Femur (tissue), 1 donor: ENCODE measurements at places on chromosomes 7 and 10.
A peak's percentile ranks its signal among the peaks of the same experiment; 100 is the strongest.

- DNase-seq, result no peak
These were observed 34.8 kb downstream of the KLF6 start for GRCh38 chr10:3750006-3750816.

- DNase-seq, result no peak
These were observed 1.6 kb downstream of the SMC3 start for GRCh38 chr10:110569122-110569521.

DNA sequence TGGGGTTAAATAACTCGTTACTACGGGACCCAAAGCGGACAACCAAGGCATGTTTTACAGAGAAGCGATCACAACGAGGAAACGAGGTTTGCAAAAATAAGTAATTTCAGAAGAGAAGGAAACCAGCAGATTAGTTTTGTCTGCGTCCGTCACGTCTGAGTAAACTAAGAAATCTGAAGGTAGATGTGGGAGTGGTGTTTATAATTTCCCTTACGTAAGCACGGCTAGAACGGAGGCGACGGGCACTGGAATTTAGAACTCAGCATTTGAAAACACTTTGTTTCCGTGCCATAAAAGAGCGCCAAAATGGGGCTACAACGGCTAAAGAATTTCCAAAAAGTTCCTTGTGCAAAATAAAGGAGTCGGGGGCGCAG, 718 bp upstream of the UMAD1 start:
- DNase-seq, result no peak

- no peak for DNase-seq
These were observed 10.8 kb downstream of the SEMA3A start for GRCh38 chr7:84183741-84184140.

- no peak for DNase-seq
These were observed 51.7 kb upstream of the ATP6V0A4 start for GRCh38 chr7:138849701-138850100.

DNA sequence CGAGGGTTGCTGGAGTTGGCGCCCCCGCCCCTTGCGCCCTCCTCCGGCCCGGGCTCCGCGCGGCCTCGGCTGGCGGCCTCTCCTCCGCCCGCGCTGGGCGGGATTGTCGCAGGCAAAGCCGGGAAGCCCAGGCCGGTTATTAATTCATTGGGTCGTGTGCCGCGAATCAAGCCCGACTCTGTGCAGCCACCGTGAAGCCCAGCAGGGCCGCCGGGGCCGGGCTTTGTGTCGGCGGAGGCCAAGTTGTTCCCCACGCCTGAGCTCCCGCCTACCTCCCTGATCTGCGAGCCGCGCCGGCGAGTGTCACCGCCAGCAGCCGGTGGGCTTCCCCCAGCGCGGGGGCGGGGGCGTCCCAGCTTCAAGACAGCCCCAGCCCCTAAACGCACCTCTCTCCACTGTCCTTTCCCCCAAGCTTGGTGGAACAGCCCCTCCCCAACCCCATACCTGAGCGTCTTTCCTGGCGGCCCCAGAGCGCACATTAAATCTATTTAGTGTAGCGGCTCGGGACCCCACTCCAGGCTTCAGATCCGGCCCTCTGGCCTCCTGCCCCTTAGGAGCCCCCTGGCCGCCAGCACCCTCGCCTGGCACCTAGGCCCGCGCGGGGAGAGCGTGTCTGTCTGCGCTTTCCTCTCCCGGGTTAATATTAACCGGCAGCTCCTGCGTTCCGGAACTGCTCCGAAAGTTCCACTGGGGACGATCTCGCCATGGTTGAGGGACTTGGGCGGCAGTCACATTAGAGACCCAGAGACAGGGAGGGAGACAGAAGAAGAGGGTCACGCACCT, 3.5 kb downstream of the SHH start:
- DNase-seq, result no peak

- DNase-seq, result no peak
These were observed 171.4 kb downstream of the KMT2E start for GRCh38 chr7:105185290-105186010.

DNA sequence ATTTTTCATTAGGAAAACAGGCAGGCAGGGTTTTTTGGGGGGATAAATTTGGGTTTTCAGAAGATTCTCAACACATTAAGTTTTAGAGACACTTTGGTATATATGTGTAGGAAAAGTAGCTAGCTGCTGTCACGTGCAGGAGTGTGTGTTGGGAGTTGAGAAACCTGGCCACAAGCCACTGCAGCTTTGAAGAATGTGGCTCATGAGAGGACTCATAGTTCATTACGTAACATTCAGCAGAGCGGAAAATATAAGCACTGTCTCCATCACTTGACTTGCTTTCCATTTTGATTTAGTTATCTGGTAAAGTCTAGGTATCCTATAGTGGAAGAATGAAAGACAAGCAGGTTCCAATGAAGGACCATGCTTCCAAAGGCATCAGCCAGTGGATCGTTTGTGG, 31.2 kb downstream of the SMNDC1 start:
- DNase-seq, result peak; percentile 73

DNA sequence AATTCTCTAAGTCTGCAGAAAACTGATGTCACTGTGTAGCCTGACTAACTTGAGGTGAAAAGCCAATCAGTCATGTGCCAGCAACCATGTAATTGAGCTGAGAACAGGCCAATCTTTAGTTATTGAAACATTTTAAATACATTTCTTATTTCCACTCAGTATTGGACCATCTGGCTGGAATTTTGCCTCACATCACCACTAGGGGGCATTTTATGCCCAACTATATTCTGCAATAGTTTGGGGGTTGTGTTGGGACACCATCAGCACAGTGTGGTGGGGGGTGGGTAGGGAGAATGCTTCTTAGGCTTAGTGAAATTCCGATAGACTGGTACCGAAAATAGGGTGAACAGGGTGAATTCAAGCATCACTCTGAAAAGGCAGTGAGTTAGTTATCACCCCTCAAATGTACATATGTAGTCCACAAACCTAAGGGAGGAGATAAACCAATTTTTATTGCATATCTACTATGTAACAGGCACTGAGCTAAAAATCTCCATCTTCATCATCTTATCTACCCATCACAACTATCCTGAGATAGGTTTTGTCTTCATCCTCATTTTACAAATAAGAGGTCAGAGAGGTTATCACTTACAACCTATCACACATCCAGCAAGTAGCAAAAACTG, 17.8 kb downstream of the NPSR1 start:
- DNase-seq, result no peak

- no peak for DNase-seq
These were observed 163.2 kb downstream of the JAZF1 start for GRCh38 chr7:28017372-28017771.

DNA sequence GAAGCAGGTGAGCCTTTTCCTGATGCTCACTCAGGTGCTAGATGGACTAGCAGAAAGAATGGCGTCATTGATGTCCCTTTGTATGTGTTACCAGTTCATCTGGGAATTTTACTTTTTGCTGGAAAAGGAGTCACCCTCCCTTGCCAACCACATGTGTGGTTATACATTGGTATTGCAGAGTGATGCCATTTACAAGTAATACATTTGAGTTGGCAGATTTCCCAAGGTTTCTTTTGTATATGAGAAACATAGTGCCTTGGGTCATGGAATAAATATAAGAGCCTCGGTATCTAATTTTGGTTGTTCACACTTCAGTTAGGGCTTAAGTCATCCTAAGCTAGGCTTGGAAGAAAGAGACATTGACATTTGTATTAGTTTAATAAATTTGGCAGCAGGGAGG, 10.4 kb upstream of the ATXN7L1 start:
- DNase-seq, result no peak

- no peak for DNase-seq
These were observed 659.2 kb downstream of the SDK1 start for GRCh38 chr7:3960050-3960763.

GRCh38 chr7:100419660-100420226, 8.8 kb downstream of the ZCWPW1 start:
- DNase-seq, result no peak

GRCh38 chr7:157032128-157032527, 21.7 kb upstream of the MNX1 start:
- DNase-seq, result no peak

DNA sequence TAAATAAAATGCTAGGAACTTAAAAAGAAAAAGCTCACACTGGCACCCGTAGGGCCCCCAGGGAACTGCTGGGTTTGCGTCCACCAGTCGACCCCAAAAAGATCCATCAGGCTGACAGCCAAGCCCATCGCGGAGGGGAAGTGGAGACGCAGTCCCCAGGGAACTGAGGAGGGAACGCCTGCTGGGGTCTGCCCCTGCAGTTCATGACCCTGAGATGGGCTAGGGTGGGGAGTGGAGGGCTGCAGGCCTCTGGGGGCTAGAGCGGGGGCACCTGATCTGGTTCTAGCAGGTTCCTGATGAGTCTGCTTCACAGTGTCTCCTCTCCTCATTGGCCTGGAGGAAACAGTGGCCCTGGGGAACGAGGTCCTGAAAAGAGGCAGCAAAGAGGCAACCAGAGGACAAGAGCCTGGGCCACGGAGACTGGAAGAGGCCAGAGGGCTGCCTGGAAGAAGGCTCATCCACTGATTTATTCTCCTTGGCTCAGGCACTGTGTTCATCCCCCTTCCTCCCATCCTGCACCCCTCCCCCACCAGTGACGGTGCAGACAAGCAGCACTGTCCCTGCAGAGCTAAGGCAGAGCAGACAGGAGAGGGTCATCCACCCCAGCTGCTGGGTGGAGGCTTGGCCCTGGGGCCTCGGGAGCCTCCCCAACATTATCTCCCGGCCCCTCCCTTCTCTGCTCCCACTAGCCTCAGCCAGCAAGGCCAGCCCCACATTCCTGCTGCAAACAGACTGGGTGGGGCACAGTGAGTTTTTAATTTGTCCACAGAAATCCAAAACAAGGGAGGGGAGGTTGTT, 24.7 kb upstream of the HSPA12A start:
- DNase-seq, result peak; percentile 31

DNA sequence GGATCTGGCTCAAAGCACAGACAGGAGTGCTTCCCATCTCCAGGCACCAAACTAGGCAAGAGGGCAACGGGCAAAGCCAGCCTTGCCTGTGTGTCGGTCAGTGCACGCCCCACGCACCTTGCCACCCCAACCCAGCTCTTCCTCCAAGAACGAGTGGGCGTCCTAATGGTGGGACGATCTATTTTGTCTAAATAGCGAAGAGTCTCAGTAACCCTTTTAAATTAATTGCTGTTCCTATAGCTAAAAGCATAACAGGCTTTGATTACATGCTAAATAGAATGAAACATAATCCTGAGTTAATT, 12.2 kb downstream of the EN2 start:
- no peak for DNase-seq

GRCh38 chr10:82827901-82828300, 952.9 kb downstream of the NRG3 start:
- DNase-seq, result no peak

DNA sequence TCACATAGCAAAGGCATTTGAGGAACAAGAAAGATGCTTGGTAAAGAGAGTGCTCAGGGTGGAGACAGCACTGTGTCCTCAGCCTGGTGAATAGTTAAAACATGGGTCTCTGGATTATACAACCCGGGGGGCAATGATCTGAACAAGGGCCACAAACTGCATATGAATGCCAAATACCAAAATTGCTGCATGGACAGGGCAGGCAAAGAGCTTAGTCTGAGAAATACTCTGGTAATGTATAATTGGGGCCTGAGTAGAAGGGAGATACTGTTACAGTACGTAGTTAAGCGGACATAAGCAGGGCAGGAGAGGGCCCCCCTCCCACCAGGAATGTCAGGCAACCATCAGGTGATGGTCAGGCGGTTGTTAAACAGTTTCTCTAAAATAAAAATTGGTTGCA, 99.3 kb upstream of the CDK1 start:
- DNase-seq, result no peak

- no peak for DNase-seq
These were observed 18.9 kb downstream of the HTRA1 start for GRCh38 chr10:122480146-122480833.

GRCh38 chr7:119392-120163, 72.8 kb upstream of the FAM20C start:
- DNase-seq, result peak; percentile 77

DNA sequence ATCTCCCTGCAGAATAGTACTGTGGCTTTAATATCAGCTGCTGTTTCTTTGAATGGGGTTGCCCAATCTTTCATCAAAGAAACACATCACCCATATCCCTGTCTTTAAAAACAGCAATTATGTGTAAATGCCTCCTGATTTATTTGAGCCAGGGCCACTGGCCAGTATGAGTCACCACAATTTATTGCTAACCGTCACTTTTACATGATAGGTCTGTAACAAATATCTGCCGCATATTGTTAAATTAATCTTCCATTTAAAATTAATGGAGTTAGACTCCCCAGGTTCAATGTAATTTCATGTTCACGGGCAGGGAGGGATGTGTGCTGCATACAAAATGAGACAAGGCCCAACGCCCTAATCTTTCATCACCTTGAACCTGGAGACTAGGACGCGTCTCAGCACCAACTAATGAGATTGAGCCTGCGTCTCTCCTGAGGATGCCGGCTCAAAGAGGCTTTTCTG, 673.4 kb downstream of the AUTS2 start:
- no peak for DNase-seq

- no peak for DNase-seq
These were observed 6.0 kb upstream of the HMX3 start for GRCh38 chr10:123129618-123130271.

DNA sequence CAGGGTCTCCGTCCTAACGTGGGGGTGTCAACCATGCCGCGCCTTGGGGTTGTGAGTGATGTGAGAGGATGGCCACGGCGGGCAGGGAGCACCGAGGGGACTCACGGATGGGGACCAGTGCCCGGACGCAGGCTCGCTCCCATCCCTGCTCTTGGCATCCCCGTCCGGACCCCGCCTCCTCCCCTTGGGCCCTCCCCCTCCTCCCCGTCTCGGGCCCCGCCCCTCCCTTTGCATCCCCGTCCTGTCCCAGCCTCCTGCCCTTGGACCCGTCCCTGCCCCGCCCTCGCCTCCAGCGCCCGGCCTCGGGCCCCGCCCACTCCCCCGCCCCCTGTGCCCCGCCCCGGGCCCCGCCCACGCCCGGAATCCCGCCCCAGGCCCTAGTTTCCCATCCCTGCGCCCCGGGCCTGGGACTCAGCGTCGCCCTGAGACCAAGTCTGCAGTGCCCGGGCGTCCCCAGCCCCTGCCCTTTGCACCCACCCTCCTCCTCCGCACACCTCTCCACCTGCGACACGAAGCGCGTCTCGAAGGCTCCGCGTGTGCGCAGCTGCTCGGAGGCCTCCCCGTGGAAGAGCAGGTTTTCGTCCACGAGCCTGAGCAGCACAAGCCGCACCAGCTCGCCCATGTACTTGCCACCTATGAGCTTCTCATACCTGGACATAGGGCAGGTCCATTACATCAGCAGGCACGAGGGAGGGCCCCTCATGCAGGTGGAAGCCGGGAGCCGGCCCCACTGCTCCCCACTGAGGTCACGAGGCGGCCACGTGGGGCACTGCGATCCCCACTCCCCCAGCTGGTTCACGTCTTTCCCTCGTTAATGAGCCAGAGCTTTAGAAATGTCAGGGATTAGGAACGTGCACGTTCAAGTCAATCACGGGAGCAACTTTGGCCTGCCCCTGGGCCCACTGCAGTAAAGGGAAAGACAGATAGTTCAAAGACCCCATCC, 5.1 kb upstream of the MYL7 start:
- DNase-seq, result peak; percentile 86
